Left colon (tissue), 2 donors: ENCODE measurements at places on chromosomes 2 and 18. TPM values are rescaled to one million over a fixed set of nuclear protein-coding genes. Genes with fewer than 3 reads are reported as not detected.
A peak's percentile ranks its signal among the peaks of the same experiment; 100 is the strongest.

Gene CREG2
- 0.12 TPM for total RNA-seq

GRCh38 chr2:235609321-235609720, 115.5 kb downstream of the AGAP1 start:
- no peak for DNase-seq

- no peak for DNase-seq
Observed at GRCh38 chr2:121386707-121387106, 101.7 kb upstream of the TFCP2L1 start.

Gene GKN1
- not detected for total RNA-seq

DNA sequence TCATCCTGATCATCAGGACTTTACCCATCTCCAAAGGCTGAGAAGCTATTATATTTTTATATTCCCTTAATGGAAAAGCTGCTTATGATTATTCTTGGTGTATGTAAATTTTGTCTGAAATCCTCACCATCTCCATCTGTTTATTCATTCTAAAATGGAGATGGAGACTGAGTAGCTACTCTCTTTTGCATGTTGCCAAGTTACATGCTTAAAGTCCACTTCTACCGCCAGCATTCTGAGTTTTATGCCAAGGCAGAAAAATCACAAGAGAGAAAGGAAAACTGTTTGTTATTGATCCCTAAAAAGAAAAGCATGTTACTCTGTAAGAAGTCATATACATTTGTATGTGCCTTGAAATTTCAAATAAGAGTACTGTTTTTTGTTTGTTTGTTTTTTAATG, 94.4 kb upstream of the NOSTRIN start:
- DNase-seq: no peak

- no peak for DNase-seq
Observed at GRCh38 chr2:26148501-26148900, 24.4 kb upstream of the GAREM2 start.

DNA sequence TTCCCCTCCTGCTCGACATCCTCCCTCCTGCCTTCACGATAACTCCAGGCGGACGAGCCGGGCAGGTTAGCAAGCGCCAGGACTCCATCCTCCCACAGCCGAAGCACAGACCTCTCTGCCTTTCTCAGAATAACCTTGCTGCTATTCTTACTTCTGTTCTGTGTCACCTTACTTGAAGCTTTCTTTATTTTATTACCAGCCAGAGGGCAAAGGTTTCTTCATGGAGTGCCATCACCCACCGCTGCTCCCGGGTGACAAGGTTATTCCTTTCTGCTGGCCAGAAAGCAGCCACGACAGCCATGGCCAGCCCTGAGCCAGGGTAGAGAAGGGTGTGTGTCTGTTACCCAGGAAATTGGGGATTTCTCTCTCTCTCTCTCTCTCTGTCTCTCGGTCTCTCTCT, 227.1 kb downstream of the ANAPC1 start:
- DNase-seq: no peak

DNA sequence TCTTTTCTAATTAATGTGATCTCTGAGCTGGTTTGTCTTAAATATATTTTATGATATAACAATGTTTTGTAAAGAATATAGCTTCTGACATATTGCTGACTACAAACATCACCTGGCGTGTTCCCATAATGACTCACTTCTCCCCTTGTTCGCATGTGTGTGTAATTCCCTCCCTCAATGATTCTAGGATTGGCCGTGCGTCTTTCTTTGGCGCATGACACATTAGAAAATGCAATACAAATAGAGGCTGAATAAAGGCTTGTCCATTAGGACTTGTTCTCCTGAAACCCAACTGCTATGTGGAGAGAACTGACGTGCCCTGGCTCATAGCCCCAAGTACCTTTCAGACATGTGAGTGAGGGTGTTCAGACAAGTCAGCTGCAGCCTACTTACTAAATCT, 159.7 kb upstream of the CDH20 start:
- no peak for DNase-seq

Gene MAP4K4
- total RNA-seq: 24.9 TPM

DNA sequence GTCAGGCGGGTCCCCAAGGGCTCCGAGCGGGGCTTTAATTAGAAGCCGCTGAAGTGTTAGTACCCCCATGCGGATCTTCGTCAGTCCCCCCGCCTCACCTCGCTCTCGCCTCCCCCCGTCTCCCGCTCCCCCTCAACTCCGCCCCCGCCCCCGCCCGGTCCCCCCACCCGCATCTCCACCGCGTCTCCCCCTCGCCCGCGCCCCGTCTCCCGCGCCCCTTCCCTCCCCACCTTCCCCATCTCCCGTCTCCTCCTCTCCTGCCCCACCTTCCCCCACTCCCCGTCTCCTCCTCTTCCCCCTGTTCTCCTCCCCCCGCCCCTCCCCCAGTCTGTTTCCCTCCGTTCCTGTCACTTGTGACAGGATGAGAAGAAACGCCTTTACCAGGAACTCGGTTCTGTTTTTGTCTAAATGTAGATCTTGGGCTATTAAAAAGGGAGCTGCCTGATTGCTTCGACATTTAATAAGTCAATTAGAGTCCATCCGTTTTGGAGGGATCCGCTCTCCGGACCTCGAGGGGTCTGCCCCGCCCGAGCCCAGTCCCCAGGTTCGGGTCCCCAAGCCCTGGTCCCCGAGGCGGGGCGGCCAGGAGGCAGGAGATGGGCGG, 969 bp upstream of the ALKAL2 start:
- DNase-seq: no peak

GRCh38 chr2:105384861-105385260, 14.0 kb downstream of the FHL2 start:
- DNase-seq: no peak

Gene ZC3H6
- 5.5 TPM for total RNA-seq

Gene MLPH
- 117 TPM for total RNA-seq

Gene TEX44
- not detected for total RNA-seq

- no peak for DNase-seq
Observed at GRCh38 chr2:69911985-69912563, 2.8 kb upstream of the MXD1 start.

DNA sequence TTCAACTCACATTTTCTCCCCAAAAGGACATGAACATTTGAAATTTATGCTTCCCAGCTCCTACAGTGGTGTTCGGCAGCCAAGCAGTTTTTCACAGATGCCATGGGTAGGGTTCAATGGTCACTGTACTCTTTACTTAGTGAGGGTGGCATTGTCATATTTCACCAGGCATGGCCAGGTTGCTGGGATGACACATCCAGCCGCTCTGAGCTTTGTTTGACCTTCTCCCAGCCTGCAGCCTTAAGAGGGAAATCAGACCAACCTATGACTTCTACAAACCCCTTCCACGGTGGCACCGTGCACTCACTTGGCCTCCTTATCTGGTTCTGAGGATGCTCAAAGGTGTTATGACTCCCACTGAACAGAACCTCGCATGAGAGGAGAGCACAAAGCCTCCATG, 108.4 kb upstream of the SH3BP4 start:
- no peak for DNase-seq

Gene IL36G
- 0.31 TPM for total RNA-seq

GRCh38 chr2:102478686-102479470, 5.9 kb downstream of the SLC9A4 start:
- no peak for DNase-seq

DNA sequence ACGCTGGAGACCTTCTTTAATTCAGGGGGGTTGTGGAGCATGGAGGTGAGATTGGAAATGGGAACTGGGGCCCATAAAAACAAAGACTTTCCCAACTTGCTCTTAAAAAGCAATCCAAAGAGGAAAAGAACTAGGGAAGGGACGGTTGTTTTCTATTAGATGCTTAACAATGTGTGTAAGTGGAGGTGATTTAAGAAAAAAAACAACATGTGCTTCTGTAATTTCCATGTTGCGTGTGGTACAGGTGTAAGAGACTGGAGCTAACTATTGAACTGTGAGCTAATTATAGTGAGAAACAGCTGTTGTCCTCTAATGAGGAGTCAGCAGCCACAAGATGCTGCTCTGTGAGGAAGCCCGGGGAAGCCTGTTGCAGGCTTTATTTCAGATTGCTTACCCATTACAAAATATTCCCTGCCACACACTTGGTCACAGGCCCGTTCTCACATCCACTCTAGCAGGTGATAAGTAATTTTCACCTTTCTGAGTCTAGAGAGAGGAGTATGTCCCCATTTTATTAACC, 280.6 kb upstream of the PARD3B start:
- DNase-seq: no peak

DNA sequence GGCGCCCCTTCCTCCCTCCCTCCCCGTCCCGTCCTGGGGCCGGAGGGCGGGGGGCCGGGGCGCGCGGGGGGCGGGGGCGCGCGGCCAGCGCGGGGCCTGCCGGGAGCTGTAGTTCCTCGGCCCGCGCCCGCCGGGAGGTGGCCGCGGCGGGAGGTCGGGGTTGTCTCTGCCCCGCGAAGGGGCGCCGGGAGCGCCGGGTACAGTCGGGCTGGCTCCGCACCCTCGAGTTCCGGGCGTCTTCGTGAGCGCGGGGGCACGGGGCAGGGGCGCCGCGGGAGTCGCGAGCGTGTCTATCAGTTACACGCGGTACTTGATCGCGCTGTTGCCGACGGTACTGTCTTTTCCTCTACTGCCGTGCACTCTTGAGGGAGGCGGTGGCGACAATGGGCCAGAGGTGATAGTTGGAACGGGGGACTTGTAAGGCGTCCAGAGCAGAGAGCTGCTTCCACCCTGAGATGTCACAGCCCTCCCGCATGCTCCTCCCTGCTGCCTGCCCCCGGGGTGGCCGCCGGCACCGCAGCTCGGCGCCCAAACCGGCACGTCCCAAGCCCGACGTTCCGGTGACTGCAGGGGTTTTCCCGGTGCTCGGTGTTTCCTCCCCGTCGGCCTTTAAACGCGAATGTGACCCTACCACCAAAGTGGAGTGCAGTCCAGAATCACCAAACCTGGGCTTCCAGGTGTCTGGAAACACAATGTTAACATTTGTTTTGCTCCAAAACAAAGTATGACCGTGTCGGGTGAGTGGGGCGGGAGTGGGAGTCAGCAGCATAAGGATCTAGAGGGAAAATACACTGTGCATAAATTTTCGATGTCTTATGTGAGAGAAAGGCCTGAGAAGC, at the start of gene PRKD3:
PRKD3 (minus strand) TSS at position 48 of the 839 bp plus-strand sequence. CDS start 8,309 bp downstream, outside the sequence.
- DNase-seq: no peak

Gene SNRPD1
- total RNA-seq: 24.2 TPM

GRCh38 chr2:181058378-181059269, 78.2 kb downstream of the UBE2E3 start:
- DNase-seq: peak; percentile 16

DNA sequence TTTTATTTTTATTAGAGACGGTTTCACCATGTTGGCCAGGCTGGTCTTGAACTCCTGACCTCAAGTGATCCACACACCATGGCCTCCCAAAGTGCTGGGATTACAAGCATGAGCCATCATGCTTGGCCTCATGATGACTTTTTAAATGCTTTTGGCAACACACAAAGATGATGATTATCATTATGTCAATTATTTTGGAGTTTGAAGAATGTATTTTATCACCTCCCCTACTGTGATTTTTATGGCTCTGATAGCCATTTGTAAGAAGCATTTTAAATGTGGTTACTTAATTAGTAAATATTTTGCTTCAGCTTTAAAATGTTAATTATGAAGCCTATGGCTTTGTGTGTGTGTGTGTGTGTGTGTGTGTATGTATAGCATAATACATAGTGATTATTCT, 45.1 kb upstream of the RAB27B start:
- no peak for DNase-seq

Gene CYTIP
- total RNA-seq: 6.6 TPM

DNA sequence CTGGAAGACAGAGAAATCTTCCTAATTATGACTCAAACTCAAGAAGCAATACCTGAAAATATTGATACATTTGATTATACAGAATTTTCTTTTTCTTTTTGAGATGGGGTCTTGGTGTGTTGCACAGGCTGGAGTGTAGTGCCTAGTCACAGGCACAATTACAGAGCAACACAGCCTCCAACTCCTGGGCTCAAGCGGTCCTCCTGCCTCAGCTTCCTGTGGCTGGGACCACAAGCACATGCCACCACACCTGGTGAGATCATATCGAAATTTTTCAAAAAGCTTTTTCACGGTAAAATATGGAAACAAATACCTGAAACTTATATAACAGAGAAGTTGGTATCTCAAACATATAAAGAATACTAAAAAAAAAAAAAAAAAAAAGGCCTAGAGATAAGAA, 27.9 kb downstream of the TGFBRAP1 start:
- DNase-seq: no peak

DNA sequence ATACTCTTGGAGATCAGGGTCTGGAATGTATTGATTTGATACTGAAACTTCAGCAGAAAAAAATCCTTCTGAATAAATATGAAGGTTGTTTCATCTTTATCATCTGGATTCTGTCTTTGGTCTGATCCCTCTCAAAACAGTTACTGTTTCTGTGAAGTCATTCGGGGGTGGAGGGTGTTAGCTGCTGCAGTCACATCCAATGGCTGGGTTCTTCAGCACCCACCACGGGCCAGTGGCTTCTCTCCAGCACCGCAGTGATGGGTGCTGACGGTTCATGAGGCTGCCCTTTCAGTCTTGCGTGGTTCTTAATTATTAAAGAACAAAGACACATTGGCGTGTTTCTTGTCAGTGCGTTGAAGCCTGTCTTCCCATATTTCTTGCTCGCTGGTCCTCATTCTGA, 148.0 kb downstream of the LDLRAD4 start:
- no peak for DNase-seq

- no peak for DNase-seq
Observed at GRCh38 chr2:162885281-162886070, 46.9 kb upstream of the KCNH7 start.

- no peak for DNase-seq
Observed at GRCh38 chr2:149808556-149808955, 221.0 kb upstream of the MMADHC start.

- no peak for DNase-seq
Observed at GRCh38 chr2:127288274-127288673, 5.7 kb downstream of the ERCC3 start.

Gene SIX3
- total RNA-seq: not detected

DNA sequence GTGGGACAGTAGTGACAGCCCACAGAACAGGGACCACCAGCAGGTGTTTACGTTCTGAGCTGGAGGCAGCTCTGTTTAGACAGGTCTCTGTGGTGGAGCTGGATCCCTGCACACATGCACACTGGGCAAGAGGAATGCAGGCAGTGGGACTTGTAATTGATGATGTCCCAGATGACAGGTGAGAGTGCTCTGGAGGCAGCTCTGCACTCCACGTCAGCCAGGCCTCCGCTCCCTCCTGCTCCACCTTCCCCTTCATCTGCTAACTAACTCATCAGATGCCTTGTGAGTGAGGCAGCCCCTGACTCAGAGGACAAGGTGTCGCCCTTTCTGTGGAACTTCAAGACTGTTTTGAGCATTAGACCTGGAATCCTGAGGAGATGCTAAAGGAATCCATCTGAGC, 53.2 kb downstream of the SH3YL1 start:
- DNase-seq: no peak

Gene COL6A3
- total RNA-seq: 22.6 TPM
